ENCODE measurements at places on chromosomes 4 and X. TPM values are rescaled to one million over a fixed set of nuclear protein-coding genes. Genes with fewer than 3 reads are reported as not detected.

Gene STATH
- not detected for total RNA-seq

Gene NAP1L3
- total RNA-seq, result 3.1 TPM

Gene ADH1B
- 359 TPM for total RNA-seq

DNA sequence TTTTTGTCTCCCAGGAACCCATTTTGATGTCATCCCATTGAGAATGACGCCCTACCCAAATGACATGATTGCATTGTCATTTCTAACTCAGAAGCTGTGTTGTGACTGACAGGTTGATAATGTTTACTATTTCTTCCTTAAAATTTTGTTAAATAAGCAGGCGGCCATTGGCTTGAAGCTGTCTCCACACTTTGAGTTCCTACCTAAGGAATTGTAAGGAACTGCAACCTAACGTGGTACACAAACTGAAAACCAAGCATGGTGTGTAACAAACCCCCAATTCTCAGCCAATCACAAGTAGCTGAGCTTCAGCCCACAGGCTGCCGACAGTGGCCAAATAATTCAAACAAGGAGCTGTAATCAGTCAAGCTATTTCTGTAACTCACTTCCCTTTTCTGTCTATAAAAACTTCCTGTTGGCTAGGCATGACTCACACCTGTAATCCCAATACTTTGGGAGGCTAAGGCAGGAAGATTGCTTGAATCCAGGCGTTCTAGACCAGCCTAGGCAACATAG is 2.9 kb upstream of the MND1 start:
- no peak for DNase-seq
- H3K4me1 ChIP-seq, result peaks cover 14% of the 10 kb centered on the region
- H3K4me3 ChIP-seq, result no peak overlapping the region

GRCh38 chrX:20309806-20310205 is 43.1 kb upstream of the RPS6KA3 start:
- no peak overlapping the region for H3K4me3 ChIP-seq
- no peak for DNase-seq
- H3K27ac ChIP-seq, result no peak overlapping the region
- H3K4me1 ChIP-seq, result no peaks in the 10 kb centered on the region

- H3K27ac ChIP-seq, result no peak overlapping the region
- H3K27me3 ChIP-seq, result no peaks in the 10 kb centered on the region
- no peak overlapping the region for H3K4me3 ChIP-seq
- no peaks in the 10 kb centered on the region for H3K36me3 ChIP-seq
Measured at GRCh38 chr4:184748251-184748652, 14.4 kb upstream of the CENPU start.

Data from esophagus muscularis mucosa (tissue), 4 donors.